Caudate nucleus (tissue), 63 donors: ENCODE measurements at places on chromosomes 2 and 18.

DNA sequence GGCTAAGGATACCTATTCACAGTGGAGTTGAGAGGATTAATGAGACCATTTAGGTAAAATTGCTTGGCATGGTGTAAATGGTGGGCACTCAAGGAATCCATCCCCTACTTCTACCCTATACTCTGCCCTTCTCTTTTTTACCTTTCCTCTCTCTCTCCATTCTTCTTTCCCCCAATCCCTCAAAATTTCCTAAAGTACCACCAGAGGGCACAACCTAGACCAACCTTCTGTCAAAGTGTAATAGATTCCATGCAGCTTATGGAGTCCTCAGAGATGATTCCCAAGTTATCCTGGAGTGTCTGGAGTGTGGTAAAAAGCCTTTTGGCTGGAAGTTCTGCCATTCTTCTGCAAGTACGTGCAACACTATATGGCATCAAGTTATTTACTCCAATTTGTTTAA lies 33.0 kb upstream of the CCDC195 start:
- DNase-seq = no peak

GRCh38 chr2:226756131-226756530 lies 43.5 kb downstream of the IRS1 start:
- DNase-seq = no peak

GRCh38 chr2:224957540-224958461 lies 84.5 kb downstream of the DOCK10 start:
- DNase-seq = no peak

DNA sequence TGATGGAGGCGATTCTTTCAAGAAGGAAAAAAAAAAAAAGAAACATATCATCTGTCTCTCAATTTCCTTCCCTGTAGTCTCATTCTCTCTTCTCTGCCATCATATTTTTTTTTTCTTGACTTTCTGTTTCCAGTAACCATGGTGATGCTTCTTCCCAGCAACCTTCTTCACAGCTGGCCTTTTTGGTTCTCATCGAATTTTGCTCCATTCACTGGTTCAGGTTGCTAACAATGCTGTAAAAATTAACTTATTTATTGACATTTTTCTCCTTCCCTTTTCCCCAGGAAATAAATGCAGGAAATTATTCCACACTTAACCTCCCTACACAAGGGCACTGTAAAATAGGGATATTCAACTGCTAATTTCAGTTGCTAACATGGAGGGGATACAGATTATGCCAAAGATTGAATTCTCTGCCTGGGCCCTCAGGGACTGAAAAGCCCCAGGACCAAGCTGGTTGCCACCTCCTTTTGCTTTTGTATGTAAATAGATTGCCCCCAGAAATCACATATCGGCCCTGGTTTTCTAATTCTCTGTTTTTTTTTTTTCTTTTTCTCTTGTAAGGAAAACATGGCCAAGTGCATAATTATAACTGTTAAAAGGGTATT lies 154.7 kb downstream of the MAP2 start:
- no peak for DNase-seq

GRCh38 chr18:9726175-9726574 lies 18.1 kb downstream of the RAB31 start:
- no peak for DNase-seq

DNA sequence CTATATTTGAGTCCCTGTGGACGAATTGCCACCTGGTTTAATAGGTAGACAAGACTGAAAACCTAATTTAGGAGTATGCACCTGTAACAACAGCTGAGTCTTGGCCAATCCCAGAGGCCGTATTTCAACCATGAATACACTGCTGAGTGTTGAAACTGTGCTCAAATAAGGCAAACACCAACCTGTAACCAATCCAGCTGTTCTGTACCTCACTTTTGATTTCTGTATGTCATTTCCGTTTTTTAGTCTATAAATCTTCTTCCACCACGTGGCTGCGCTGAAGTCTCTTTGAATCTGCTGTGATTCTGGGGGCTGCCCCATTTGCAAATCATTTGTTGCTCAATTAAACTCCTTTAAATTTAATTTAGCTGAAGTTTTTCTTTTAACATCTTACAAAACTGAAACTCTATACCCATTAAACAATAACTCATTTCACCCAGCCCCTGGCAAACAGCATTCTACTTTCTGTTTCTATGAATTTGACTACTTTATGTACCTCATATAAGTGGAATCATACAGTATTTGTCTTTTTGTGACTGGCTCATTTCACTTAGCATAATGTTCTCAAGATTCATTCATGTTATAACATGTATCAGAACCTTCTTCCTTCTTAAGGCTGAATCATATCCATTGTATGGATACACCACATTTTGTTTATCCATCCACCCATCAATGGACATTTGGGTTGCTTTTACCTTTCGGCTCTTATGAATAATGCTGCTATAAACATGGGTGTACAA lies 7.5 kb upstream of the YPEL5 start:
- no peak for DNase-seq

DNA sequence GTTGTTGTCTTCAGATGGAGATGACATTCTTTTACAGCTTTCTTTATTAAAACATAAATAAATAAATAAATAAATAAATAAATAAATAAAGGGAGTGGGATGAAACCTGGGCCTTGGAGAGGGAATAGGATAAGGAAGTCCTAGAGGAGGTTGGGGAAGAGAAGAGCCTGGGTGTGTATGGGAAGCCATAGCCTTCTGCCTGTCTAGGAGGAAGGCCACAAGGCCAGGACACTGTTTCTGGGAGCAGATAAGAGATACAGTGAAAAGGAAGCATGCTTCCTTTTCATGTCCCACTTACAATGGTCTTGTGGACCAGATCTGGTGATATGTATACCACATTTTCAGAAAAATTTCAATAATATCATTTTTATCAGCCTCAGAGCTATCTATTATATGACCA lies 6.1 kb upstream of the TDRD15 start:
- no peak for DNase-seq

- no peak for DNase-seq
Observed at GRCh38 chr2:144619760-144620159, 99.8 kb upstream of the ZEB2 start.

GRCh38 chr2:119158563-119159347 lies at the start of gene C1QL2:
C1QL2 (minus strand) TSS chr2:119158751; CDS start chr2:119158269, 482 bp downstream.
- peak; percentile 69 for DNase-seq

- no peak for DNase-seq
Observed at GRCh38 chr18:12621742-12622306, 36.1 kb downstream of the SPIRE1 start.

- no peak for DNase-seq
Observed at GRCh38 chr2:64854773-64855237, 134.4 kb upstream of the SLC1A4 start.

- DNase-seq = no peak
Observed at GRCh38 chr2:48249631-48250473, 280.1 kb upstream of the STON1 start.

DNA sequence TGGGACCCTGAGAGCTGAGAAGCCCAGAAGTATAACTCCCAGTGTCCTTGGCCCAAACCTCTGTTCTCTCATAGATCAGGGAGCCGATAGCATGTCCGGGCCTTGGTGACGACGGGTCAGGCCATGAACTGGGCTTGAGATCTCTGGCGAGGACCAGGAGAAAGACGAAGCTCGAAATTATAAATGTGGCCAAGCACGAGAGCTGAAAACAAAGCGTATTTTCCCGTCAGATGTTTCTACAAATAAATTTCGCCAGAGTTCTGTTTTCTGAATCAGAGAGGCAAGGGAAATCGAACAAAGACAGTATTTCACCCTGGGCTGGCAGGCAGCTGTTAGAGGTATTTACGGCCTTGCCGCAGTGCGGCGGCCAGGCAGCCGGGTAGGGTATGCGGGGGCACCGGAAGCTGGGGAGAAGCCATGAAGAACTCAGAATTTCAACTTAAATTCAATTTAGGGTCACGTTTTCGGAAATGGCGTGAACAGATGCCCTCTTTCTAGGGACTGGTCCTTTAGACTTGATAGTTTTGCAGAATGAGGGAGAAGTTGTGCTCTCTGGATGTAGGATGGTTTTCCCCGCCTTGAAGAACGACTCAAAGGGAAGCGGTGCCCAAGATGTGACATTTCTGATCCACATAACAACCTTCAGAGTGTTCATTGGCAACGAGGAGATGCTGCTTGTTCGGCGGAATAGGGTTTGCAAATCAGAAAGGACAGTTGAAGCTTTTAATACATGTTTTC lies 9.6 kb downstream of the HOXD8 start:
- DNase-seq = no peak
